ENCODE measurements at places on chromosomes 16 and 17.
A peak's percentile ranks its signal among the peaks of the same experiment; 100 is the strongest.

DNA sequence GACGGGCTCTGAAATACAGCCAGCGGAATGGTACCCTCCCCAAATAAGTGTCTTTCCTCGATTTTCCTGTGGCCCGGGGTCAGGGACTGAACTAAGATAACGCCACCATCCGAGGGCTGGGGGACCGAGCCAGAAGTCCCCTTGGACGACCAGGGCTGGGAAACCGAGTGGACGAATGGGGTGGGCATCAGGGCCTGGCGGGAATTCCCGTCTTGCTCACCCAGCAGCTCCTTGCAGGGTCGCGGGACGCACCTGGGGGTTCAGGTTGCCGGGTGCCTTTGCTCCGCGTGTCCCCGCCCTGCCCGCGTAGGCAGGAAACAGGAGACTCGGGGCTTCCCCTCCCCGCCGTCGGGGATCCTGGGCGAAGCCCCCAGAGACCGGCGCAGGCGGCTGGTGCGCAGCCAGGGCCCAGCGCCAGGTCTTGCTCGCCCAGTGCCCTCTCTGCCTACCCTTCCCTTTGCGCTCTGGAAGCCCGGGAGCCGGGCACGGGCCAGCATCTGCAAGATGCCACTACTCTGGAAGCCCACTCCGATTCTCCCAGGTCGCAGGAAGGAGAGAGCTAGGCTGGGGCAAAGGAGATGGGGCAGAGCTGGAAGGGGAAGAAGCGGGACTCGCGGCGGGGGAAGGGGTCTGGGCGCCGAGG, 665 bp upstream of the GRIN2C start:
- no peak for DNase-seq

- DNase-seq: peak; percentile 64
Measured at GRCh38 chr16:67430977-67431774, at the start of gene HSD11B2. Gene HSD11B2, plus strand, starts transcription at chr16:67431121. Its CDS starts 128 bp downstream, at chr16:67431249.

DNA sequence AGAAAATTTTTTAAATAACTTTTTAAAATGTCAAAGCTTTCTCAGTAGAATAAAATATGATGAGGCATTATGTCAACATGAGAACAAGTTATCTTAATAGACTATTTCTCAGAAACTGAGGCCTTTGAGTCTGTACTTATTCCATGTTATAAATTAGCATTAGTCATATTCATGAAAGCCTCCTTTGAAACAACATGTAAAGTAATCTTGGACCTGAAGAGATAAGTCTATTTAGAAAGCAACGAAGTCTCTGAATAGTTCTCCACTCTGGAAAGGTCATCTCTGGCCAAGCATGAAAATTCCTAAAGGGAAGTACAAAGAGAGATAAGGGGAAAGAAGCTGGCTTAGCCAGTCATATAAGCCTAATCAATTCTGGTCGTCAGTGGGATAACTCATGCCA, 150.8 kb downstream of the CYB561 start:
- no peak for DNase-seq

GRCh38 chr16:79437764-79438751, 162.5 kb downstream of the MAF start:
- DNase-seq: peak; percentile 65

DNA sequence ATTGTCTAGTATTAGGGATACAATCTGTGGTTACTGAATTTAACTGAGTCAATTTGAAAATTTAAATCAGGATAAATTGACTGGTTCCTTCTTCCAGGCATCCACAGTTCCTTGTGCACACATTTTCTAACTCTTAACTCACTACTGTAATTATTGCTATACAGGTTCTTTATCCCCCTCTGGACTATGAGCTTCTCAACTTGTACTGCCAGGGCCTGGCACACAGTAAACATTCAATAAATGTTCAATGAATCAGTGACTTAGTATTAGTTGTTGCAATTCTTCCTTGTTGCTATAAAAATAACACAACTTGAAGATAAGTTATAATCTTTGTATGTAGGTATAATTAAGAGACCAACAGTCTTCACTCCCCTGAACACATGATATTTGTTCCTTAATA, 67.9 kb downstream of the SSH2 start:
- DNase-seq: no peak
